Amniotic epithelial cell (primary cell): ENCODE measurements at places on chromosomes 2 and 18.

DNA sequence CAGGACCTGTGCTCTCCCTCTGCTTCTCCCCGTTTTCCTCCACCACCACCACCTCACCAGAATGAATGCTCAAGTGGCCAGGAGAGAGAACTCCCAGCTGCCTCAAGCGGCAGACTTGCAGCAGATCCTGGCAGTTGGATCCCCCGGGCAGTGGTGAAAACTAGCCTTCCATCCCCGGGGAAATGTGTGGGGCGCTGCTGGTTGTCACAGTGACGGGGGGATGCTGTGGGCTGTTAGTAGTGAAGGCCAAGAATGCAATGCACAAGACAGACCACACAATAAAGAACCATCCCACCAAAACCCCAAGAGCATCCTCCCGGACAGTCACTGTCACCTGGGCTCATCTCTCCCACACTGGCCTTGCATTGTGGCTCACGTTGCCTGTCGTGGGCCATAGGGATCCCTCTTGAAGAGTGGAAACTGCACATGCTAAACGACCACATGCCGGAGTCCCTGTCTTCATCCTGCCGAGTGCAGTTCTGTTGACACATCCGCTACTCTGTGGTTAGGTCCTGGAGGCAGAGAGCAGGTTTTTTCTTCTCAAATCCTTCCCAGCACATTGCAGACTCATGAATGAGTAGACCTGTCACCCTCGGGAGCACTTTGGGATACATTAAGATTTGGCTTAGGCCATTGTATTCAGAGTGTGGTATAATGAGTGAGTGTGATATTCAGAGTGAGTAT, 13.5 kb downstream of the SPATA3 start:
- DNase-seq, result no peak

GRCh38 chr18:70058916-70059315, 111.2 kb upstream of the CD226 start:
- no peak for DNase-seq

- DNase-seq, result peak; percentile 12
Observed at GRCh38 chr2:188364033-188364630, 72.5 kb downstream of the GULP1 start.

DNA sequence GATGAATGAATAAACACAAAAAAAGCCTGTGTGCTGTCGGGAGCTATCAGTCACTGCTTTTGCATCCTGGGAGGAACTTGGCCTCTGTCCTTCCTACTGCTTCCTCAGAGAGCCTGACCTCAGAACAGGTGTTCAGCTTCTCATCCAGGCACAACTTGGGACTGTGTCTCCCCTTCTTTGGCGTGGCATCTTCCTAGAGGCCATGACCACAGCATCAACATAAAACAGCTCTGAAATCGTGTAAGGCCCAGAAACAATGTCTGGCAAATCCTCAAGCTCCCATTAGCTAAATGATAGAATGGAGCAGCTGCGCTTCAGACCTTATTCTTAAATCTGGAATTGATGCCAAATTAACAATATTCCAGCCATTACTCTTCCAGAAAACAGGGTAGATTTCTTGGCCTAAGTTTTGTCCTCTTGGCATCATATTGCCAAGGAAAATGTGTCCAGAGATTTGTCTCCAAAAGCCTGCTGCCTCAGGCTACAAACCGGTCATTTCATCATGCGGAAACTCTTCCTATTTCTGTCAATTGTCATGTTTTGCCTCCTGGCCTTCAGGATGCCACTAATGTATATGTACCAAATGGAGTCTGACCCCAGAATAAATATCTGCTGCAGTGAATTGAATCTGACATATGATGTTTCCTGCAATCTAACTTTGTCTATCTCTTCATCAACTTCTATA, 53.2 kb upstream of the RAB27B start:
- DNase-seq, result no peak
